ENCODE measurements at places on chromosomes 7 and 10.

GRCh38 chr10:103350175-103350516, 794 bp downstream of the PCGF6 start:
- DNase-seq, result no peak

GRCh38 chr7:20240080-20240926, 23.1 kb upstream of the MACC1 start:
- no peak for DNase-seq

GRCh38 chr10:88809621-88810020, 7.1 kb downstream of the LIPM start:
- no peak for DNase-seq

DNA sequence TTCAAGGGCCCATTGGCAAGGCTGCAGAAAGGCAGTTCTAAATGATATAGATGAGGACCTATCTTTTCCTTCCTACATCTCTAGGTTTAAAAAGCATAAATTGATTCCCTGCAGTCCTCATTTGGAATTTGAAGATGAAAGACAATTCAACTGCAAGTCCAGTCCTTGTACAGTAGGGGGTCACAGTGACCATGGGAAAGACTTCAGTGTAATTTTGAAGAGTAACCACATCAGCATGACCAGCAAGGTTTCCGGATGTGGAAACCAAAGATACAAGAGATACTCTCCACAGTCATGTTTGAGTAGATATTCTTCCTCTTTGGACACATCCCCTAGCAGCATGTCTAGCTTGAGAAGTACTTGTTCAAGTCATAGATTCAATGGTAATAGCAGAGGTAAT, 539.3 kb upstream of the TEX47 start:
- DNase-seq, result peak; percentile 7

DNA sequence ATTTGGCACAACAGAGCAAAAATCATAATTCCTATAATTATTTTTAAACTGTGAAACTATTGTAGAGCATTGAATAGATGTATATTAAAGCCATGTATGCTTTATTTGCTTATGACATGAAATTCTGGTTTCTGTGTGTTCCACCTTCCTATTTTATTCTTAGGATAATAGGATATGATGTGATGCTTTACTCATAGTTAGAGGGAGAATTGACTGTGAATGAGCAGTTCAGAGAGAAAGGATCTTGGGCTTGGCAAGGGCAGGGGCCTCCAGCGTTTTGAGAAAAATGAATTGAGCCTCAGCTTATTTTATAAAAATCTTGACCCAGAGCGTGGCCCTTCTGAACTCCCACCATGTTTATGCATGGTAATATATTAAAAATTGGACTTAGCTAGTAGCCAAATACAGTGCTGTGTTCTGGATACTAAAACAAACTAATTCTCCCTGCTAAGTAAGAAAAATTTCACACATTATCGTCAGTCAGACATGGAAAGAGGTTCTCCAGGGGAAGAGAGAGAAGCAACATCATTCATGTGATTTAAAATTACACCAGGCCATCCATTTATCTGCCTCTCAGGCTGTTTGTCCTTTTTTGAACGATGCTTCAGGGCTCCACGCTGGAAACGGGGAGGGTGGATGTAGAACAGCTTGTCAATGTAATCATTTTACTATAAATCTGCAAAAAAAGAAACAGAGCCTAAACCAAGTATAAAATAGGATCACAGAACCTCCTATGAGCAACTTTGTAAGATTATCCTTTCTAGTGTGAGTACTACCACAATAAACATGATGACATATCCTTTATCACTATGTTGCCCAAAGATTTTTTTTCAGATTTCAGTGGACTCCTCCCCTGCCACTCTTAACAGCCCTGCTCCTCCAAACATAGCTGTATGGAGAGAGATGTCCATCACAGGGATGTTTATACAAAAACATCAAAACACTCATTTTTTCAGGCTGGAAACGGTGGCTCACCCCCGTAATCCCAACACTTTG, 258.1 kb upstream of the C7orf33 start:
- DNase-seq, result no peak

DNA sequence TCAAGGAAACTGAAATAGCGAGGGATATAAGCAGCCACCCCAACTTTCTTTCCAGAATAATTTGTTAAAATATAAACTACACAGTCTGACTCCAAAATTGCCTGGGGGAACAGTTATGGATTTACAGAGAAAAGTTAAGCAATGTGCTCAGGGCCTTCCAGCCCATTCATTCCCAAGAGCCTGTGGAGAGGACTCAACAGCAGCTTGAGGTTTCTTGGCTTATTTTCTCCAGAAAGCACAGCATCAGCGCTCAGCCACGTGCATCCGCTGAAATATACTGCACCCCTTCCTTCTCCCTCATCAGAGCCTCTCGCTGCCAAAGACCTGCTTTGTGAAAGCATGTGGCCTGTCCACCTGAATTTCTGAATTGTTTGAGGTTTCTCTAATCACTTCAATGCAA, 375.2 kb upstream of the VWC2 start:
- no peak for DNase-seq

DNA sequence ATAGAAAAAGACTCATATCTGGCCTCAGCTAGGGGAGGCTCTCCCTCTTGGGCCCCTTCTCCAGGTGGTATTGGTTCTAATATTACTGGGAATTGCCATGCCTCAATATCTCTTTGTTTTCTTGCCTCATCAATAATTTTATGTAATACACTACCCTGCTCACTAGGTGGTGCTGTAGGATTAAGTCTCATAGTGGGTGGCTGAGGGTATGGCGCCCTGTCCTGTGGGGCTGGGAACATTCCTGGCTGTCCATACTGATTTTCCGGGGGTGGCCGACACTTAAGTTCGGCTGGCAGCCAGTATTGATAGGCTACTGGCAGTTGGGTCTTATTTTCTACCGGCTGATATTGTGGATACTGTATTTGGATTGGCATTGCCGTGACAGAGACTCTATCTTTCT, 9.0 kb upstream of the TAS2R3 start:
- no peak for DNase-seq

GRCh38 chr10:87660484-87661133, 931 bp downstream of the PAPSS2 start:
- DNase-seq, result no peak

DNA sequence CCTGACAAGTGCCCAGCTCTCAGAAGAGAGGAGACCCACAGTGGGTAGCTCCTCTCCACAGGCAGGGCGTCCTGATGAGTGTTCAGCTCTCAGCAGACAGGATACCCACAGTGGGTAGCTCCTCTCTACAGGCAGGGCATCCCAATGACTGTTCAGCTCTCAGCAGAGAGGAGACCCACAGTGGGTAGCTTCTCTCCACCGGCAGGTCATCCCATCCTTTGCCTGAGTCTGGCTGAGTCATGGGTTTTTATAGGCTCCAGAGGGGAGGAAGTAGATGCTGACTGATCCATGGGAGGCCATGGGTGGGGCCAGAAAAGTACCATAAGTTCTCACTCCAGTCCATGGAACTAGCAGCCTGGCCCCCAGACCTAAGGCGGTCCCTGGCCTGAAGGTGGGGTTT, 18.5 kb downstream of the CFAP70 start:
- no peak for DNase-seq

DNA sequence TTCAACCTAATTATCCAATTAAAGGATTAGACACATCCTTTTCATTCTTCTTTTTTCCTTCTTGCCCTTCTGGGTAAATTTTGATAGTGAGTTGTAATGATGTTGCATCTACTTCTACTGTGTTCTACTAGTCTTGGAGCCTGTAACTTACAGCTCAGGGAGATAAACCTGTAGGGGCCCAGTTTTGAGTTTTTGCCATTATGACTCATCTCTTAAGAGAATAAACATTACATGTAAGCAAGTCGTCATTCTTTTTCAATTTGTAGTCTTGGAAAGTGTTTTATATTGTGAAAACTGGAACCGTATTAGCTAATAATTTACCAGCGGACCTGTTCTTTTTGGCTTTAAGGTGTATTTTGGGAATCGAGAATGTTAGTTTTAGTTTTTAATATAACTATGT, 89.7 kb upstream of the RPA3 start:
- DNase-seq, result no peak

DNA sequence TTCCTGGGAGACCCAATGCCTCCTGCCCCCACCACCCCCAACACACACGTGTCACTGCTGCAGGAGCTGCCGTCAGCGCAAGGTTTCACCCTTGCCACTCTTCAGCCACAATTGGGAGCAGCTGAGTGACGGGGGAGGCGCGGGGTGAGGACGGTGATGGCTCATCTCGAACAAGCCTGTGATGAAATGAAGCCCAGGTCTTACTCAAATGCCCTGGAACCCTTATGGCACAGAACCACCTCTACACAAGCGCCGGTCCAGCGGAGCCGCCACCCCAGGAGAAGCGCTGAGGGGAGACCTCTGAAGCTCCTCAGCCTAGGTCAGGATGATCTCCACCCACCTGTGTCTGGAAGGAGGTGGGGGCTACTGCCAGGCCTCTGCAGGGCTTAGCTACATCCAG, 25.7 kb downstream of the PDIA4 start:
- DNase-seq, result no peak

- DNase-seq, result no peak
These were observed 787.0 kb upstream of the C7orf33 start for GRCh38 chr7:147803606-147804005.

GRCh38 chr10:31607481-31607880, 288.5 kb downstream of the ZEB1 start:
- DNase-seq, result no peak
